T-cell (primary cell): ENCODE measurements at places on chromosomes 2 and 18.

DNA sequence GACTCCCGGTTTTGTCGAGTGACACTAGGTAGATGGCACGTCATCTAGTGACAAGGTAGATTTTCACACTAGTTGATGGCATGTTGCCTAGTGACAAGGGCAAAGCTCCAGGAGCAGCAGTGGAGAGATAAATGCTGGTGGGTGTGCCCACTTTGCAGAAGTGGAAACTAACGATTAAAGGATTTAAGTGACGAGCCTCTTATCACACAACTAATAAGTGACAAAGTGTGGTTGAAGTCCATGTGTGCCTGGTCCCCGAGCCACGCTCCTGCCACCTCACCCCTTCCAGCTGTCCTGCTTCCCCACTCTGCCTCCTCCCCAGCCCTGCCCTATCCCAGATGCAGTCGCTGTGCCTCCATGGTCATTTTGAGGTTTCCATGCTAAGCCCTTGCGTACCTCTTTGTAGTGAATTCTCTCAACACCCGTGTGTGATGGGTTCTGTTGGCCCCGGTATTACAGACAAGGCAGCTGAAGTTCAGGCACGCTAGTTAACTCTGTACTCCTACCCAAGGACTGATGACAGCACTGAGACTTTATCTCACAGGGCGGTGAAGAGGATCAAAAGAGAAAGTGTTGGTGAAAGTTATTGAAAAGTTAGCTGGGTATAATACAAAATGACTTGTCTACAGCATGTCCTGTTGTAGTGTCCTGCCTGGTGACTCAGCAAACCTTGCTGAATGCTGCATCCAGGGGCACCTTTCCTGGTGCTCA, 113.4 kb upstream of the GLI2 start:
- DNase-seq: no peak

DNA sequence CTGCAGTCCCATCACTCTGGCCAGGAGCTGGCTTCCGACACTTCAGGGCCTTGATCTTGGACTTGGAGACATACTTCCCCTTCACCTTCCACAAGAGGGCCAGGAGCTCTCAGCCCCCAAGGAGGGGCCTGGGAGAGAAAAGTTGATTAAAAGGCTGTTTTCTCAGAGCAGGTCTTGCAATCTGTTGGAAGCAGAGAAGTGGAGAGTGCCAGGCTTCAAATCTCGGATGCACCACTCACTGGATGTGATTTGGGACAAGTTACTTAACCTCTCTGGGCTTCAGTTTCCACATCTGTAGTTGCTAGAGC, 255.3 kb downstream of the CYP26B1 start:
- DNase-seq: no peak

- peak; percentile 50 for DNase-seq
Measured at GRCh38 chr2:86518481-86518880, 44.8 kb downstream of the CHMP3 start.

GRCh38 chr2:176268976-176269318, 295 bp upstream of the MTX2 start:
- DNase-seq: no peak

DNA sequence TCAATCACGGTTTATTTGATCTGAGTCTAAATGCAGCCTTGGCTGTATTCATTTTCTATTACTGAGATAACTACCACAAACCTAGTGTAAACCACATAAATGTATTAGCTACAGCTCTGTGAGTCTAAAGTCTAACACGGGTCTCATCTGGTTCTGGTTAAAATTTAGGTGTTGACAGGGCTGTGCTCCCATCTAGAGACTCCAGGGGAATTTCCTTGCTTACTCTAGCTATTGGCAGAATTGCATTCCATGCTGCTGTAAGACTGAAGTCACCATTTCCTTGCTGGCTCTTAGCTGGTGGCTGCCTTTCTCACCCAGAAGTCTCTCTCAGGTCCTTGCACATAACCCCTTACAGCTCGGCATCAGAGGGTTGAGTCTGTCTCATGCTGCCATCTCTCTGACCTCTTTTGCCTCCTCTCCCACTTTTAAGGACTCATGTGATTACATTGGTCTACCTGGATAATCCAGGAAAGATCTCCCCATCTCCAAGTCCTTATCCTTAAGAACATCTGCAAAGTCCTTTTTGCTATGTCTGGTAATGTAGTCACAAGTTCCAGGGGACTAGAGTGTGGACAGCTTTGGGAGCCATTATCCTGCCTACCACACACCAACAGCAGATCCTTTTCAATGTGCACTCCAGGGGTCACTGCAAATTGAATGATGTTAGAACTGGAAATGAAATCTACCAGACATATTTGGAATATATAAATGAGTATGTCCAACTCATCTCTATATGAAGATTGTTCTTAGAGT, 207.0 kb upstream of the AGAP1 start:
- no peak for DNase-seq

GRCh38 chr2:240143801-240144648, 3.6 kb upstream of the OTOS start:
- peak; percentile 84 for DNase-seq

- DNase-seq: no peak
Measured at GRCh38 chr2:124323321-124323720, 298.2 kb downstream of the CNTNAP5 start.
